ENCODE measurements at places on chromosomes 16 and 17.

DNA sequence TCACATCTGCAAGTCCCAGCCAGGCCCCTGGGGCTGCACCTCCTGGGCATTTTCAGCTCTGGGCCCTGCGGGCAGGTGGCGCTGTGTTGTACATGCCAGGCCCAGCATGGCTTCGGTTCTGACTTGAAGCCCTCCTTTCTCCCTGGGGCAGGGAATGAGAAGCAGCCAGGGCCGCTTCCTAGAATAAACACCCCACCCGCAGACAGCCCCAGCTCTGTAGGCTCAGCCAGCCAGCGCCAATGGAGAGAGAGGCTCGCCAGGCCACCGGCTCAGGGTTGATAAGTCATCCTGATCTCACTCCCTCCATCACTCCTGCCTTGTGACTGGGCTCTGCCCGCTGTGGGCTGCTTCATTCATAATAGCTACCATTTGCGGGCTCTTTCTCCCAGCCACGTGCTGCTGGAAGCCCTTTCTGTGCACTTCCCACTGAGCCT, 6.0 kb upstream of the GLIS2 start:
- peak; percentile 37 for DNase-seq

DNA sequence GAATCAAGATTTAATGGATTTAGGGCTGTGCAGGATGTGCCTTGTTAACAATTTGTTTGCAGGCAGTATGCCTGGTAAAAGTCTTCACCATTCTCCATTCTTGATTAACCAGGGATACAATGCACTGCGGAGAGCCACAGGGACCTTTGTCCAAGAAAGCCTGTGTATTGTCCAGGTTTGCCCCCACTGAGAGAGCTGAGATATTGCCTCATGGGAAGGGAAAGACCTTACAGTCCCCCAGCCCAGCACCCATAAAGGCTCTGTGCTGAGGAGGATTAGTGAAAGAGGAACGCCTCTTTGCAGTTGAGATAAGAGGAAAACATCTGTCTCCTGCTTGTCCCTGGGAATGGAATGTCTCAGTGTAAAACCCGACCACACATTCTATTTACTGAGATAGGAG, 2169.6 kb downstream of the TP53TG3F start:
- DNase-seq = no peak

- DNase-seq = no peak
Measured at GRCh38 chr16:56989988-56990387, 631 bp downstream of the NLRC5 start.

- no peak for DNase-seq
Measured at GRCh38 chr17:67280279-67280678, 35.3 kb upstream of the HELZ start.

GRCh38 chr17:76449126-76449525, 3.8 kb downstream of the UBE2O start:
- no peak for DNase-seq

DNA sequence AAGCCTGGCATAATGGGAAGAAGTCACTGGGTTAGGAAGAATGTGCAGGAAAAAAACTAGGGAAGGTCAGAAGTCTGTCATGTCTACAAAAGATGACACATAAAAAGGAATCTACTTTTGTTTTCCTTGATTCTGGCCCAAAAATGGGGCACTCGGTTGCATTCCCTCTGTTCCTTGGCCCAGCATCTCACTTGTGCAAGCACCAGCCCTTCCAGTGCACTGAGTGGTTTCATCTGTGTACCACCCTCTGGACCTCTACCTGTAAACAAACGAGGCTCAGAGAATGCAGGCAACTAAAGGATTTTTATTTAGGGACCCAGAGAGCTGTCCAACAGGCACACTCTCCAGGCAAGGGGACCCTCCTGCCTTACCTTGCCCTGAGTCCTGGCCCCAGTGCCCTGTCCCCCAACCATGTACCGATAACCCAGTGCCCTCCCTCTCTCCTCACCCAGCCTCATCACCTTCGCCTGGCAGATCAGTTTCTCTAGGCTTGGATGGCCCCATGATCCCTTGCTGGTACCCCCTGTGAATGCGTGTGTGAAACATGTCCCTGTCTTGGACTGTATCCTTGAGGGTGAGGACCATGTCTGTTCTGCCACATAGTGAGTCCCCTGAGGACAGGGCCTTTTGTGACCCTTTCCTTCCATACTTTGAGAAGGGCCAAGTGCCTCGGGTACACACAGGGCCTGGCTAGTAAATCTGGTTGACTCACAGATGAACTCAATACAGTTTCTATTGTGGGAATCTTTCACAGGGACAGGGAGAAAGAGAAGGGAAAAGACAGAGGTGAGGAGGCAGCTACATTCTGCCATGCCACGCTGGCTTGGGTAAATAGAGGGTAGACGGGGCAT, 13.3 kb downstream of the NXPH3 start:
- DNase-seq = no peak

GRCh38 chr17:63304704-63305261, 141.3 kb downstream of the CYB561 start:
- DNase-seq = no peak

- DNase-seq = no peak
Measured at GRCh38 chr16:4323071-4323844, 7.4 kb downstream of the GLIS2 start.

DNA sequence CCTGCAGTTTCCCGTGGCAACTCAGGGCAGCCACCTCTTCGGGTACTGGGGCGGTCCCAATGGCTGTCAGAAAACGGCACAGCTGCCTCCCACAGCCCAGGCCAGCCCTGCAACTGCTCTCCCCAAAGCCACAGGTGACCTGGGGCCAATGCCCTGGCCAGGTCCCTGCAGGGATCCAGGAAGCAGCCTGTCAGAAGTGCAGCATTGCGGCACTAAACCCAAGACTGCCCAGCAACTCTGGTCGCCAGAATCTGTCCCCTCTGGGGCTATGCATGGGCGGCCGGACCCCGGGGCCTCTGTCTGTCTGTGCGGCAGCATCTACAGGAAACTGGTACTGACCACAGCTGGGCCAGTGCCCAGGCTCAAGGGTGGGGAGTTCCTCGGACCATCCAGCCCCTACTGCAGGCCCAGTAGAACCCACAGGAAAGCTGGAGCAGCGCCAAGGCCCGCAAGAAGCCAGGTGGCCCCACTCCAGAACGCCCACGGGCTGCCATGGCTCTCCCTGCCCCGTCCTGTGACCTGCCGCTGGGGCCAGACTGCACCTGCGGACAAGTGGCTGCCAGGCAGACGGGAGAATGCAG, 5.5 kb downstream of the CYBC1 start:
- DNase-seq = no peak

DNA sequence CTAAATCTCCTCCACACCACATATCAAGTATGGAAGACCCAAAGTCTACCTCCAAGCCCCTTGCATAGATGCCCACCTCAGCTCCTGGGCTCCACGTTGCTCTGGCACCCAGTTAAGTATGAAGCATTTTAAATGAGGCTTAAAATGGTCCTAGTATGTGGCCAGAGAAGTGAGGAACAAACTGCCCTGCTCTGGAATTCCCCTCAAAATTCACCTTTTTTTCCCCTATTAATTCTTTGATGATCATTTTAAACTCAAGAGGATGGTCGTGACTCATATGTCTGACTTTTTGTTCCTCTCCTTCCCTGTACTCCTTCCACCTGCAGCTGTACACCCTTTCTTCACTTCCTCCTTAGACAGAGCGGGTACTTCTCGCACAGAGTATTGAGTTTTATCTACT, 234.5 kb upstream of the MYOCD start:
- no peak for DNase-seq
